ENCODE measurements at places on chromosomes 1 and 21.

DNA sequence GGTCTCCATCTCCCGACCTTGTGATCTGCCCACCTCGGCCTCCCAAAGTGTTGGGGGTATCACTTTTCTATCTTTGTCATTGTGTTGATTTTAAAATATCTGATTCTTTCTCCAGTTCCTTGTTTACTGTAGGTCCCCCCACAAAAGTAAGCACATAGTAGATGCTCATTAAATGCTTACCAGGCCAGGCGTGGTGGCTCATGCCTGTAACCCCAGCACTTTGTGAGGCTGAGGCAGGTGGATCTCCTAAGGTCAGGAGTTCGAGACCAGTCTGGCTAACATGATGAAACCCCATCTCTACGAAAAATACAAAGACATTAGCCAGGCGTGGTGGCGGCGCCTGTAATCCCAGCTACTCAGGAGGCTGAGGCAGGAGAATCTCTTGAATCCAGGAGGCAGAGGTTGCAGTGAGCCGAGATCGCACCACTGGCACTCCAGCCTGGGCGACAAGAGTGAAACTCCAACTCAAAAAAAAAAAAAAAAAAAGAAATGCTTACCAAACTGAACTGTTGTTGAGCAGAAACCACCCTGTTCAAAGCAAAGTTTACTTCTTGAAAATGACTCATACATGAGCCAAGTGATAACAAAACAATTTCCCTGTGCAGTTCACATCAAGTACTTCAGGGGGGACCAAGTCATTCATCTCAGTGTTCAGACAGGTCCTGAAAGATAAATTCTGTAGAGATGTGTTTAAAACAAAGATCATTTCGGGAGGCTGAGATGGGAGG, 24.3 kb upstream of the NID1 start:
- DNase-seq, result peak; percentile 15

GRCh38 chr21:37873655-37874054, 42.6 kb downstream of the KCNJ6 start:
- DNase-seq, result no peak

DNA sequence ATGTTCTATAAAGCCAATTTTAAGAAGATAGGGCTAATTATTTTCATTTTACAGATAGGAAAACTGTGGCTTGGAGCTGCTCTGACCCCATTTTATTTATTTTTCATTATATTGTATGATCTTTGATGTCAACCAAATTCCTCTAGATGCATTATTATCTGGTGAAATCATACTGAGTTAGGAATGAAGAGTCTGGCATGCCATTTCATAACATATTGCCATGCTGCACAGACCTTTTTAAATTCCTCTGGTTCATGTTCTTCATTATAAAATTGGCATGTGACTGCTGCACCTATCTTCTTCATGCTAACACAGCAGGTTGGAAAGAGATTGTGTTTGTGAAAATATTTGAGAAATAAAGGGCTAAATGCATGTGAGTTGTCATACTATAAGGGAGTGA, 12.7 kb downstream of the PRRX1 start:
- DNase-seq, result no peak

DNA sequence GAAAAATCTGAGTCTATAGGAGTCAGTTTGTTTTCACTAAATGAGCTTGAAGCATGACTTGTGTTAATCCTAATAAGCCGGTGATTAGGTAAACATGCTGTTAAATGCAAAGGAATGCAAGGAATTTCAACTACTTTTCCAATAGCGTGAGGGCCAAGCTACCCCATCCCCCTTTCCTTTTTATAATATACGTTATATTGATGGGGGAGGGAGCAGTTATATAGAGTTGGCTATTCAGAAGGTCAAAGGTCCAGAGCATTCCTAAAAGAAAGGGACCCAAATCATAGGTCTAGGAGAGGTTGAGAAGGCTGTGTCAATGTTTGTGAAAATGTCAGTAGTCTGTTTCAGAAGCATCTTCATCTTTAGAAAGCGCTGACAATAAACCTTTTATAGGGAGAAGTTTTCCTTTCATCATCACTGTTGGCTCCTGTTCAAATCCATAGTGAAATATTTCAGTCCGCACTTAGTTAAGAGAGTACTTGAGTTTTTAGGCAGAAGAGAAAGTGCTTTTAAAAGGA, 3.8 kb downstream of the CCN1 start:
- DNase-seq, result no peak

DNA sequence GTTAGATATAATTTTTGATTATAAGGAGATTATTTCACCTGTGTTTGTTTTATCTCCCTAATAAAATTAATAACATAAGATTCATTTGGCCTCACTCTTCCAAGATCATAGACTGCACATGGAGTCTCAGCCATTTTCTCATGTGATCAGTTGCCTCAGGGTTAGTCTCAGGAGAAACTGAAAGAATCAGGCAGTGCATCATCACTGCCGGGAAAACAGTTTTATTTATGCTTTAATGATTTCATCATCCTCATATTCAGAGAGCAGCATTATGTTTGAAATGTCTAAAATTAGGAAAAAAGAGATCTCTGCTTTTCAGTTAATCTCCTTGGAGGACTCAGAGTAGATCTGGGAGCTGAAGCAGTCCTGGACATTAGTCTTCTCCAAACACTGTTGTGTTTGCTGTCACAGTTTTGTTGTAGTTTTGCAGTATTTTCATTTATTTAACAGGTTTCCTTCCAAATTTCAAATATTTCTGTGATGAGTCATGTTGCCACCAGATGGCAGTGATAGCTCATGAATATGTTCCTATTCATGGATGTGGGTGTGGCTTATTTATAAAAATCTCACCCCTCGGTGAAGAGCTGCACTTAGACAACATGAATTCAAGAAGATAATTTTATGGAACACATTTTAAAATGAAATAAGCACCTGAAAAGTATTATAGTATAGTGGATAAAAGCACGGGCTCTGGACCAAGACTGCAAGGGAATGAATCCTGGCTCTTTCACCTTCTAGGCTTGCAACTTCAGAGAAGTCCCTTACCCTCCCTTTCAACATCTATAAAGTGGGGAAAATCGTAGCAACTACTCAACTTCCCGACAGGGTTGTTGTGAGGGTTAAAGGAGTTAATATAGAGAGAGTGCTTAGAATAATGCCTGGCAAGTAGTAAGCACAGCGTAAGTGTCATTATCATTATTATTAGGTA, 31.2 kb downstream of the CHD1L start:
- no peak for DNase-seq

Measured in sciatic nerve (tissue), 2 donors.